Left ventricle myocardium superior (tissue), 1 donor: ENCODE measurements at places on chromosomes 6 and 20. TPM values are rescaled to one million over a fixed set of nuclear protein-coding genes. Genes with fewer than 3 reads are reported as not detected.
A peak's percentile ranks its signal among the peaks of the same experiment; 100 is the strongest.

OPN5 gene
- total RNA-seq = 0.17 TPM

KCNG1 gene
- 0.37 TPM for total RNA-seq

CNR1 gene
- total RNA-seq = 0.47 TPM

ZSCAN16 gene
- 2.2 TPM for total RNA-seq

VNN1 gene
- 1.9 TPM for total RNA-seq

ELOVL4 gene
- total RNA-seq = 0.12 TPM

DNA sequence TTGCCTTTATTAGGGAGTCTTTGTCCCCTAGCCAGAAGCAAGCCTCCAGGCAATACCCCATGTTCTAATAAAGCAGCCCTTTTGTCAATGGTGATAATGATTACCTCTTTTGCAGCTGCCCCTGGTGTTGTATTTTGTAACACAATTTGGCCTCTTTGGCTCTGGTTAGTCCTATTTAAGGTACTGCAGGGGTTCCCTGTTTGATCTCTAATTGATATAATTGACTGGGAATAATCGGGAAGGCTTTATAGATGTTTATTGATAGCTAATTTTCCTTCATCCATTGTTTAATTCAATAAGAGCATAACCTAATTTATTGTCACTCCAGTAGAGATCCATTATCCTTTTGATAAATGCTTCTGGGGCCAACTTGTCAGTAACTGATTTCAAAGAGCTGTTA lies 537.2 kb downstream of the PKHD1 start:
- DNase-seq = no peak

DNA sequence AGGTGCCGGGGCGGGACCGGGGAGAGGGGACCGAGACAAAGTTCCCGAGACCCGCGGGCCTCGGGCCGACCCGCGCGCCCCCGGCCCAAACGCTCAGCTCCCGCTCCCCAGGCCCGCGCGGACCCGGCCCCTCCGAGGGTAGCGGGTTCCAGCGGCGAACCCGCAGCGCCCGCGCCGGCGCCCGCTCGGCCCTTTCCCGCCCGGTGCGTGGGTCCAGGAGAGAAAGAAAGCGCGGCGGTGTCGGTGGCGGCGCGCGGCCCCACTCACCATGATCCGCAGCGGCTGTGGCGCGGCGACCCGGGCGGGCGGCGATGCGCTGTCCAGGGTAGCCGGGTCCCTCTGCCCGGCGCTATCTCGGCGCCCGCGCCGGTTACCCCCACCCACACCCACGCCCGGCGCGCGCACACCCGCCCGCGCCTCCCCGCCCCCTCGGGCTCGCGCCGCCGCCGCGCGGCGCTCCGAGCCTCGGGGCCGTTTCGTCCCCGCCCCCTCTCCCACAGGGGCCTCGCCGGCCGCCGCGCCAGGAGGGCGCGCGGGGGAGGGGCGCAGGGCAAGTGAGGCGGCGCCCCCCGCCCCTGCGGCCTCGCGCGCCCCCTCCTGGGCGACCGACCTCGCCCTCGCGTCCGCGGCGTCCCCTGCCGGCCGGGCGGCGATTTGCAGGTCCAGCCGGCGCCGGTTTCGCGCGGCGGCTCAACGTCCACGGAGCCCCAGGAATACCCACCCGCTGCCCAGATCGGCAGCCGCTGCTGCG lies at the start of gene ELOVL2:
TSS of gene ELOVL2 (minus strand) at position 345 of the 751 bp plus-strand sequence. CDS start at position 270, 75 bp downstream.
- DNase-seq = peak; percentile 71

DNA sequence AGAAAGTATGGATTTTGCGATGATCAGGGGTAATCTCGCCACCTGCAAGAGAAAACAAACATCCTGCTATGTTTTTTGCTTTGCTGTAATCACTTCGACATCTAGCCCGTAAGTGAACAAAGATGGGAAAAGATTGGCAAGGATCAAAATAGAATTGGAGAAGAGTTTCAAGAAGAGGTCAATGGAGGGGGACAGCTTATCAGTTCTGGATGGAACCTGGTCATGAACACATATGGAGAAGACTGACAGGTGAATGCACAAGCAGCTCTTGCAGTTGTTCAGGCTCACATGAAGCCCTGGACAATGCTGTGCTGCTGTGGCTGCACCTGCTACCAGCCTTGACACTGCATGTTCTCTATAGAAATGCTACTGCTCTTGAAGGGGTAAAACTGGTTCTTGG lies 222.1 kb downstream of the BCAS1 start:
- DNase-seq = no peak

DNA sequence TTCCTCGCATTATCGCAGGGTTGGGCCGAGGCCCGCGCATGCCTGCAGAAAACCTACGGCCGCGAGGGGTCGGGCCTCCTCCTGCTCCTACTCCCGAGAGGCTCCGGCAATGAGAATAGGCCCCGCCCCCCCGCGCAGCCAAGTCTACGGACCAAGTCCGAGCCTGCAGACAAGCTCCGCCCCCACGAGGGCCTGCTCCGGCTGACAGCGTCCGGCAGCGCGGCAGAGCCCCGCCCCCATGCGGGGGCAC lies 3.1 kb upstream of the GPSM3 start:
- peak; percentile 100 for DNase-seq

- DNase-seq = no peak
These were observed 148.2 kb upstream of the AKAP12 start for GRCh38 chr6:151091571-151091970.

DNA sequence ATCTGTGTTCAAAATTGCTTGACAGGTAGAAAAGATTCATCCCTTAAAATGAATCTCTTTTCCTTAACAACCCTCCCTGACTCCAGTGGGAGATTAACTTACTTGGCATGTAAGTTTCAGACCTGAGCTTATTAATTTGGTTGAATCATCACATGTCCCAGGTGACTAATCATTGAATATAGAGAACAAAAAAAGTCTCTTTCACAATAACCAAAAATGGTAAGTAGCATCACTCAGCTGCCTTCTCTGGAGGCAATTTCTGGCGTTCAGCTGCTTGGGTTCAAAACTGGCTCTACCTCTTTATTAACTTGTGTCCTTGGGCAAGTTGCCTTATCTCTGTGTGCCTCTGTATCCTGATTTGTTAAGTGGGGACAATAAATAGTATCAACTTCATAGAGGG lies 2.9 kb downstream of the C6orf141 start:
- no peak for DNase-seq

GRCh38 chr6:70186461-70186860 lies 116.4 kb downstream of the COL9A1 start:
- no peak for DNase-seq

DNA sequence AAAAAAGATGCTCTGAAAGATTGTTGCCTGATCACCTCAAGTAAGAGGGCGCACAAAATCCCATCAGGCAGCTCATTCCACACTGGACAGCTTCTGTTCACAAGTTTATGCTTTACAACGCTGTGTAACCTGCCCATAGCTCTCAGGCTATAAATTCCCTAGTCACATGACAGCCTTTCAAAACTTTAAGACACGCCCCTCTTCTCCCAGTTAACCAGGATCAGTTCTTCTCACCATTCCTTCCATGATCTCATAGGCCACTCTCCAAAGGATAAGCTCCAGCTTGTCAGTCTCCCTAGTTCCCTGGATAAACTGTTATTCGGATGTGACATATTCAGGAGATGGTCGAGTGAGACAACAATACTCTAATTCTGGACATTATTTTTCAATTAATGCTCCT lies 15.0 kb downstream of the ADNP start:
- no peak for DNase-seq

GRCh38 chr20:21832442-21833385 lies 127.2 kb downstream of the PAX1 start:
- no peak for DNase-seq

DNA sequence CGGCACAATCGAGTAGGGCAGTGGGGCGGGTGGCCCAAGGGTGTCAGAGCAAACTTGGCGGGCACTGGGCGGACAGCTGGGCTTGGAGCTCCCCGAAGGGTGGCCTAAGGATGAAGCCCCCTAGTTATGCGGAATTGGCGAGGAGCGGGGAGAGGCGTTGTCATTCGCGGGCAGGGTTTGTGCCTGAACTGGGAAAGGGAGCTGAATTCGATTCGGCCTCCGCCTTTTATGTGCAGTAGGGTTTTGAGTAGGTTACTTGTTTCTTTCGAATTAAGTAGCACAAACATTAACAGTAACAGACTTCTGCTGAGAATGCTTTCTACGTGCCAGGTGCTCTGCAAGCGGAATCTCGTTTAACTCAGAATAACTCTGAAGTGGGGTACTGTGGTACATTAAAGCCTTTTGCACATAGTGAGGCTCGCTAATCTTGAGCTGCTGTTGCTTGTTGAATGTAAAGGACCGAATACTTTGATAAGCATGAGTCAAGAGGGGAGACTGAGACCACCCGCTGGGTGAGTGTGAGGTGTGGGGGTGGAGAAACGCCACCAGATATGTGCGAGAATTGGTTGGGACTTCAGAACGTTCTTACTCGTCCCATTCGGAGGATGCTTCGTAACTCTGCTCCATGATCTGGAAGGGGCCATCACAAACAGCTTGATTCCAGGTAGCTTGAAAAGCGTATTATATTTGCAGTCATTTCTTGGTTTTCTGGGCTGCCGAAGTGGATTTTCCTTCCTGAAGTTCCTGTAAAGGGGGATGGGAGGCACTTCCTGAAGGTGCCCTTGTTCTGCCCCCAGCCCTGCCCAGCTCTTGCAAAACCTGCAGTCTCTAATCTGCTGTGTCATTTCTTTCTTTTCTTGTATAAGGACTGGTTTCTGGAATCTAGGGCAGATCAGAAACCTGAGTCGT lies 833 bp downstream of the RAB5IF start:
- no peak for DNase-seq

DNA sequence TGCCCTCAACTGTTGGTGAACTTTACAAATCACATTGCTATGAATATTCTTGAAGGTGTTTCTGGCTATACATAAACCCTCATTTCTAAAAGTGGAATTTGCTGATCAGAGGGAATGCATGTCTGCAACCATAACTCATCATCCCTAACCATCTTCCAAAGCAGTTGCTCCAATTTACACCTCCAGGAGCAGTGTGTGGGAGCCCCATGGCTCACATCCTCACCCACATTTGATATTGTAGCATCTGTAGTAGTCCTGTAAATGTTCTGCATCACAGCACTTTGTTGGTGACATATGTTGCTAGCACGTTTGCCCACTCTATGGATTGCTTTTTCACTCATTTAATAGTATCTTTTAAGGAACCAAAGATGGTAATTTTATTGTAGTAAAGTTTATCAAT lies 183.8 kb upstream of the SMLR1 start:
- no peak for DNase-seq

- no peak for DNase-seq
These were observed 13.5 kb upstream of the PRDM1 start for GRCh38 chr6:106072501-106073090.

DNA sequence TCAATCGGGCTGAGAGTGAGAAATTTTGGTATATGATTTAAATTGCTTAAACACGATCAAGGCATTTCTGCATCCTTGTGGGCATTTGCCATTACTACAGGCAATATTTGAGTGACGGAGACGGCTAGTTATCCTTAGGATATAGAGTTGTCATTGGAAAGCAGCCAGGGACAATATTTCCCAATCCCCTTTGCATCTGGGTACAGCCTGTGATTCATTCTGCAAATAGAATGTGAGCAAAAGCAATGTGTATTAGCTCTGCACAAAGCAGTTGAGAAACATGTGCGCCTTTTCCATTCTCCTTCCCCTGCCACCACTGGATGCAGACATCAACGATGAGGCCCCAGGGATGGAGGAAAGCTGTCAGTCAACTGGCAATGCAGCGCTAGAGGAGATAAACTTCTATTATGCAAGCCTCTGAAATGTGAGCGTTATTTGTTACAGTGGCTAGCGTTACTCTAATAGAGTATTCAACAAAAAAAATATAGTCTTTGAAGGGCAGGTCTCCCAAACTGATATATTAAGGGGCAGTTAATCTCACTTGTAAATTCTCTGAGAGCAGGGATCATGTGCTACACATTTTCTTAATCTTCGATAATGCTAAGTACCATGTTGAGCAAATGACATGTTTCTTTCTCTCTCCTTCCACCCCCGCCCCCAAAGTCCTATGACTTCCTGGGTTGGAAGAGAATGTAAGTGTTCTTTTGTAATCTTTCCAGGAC lies 37.1 kb upstream of the NCOA3 start:
- DNase-seq = peak; percentile 57

GRCh38 chr6:56036916-56037600 lies 161.7 kb upstream of the BMP5 start:
- DNase-seq = no peak
